ENCODE measurements at places on chromosomes 5 and 9. TPM values are rescaled to one million over a fixed set of nuclear protein-coding genes. Genes with fewer than 3 reads are reported as not detected.

DNA sequence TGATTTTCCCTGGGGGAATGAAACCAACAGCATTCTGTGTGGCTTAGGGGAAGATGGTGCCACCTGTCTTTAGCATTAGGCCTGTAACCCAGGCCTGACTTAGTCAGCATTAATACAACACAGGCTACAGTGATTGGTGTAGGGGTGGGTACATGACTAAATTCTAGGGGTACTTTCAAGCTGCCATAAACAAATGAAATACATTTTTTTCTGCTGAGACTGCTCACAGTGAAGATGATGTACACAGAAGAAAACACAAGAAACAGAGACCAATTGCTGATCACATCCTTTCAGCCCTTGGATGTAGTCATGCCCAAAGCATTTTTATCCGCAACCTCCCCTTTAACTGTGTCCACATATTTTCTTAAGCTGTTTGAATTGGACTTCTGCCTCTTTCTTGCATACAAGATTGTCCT lies 527.2 kb downstream of the KCTD16 start:
- DNase-seq: no peak

DNA sequence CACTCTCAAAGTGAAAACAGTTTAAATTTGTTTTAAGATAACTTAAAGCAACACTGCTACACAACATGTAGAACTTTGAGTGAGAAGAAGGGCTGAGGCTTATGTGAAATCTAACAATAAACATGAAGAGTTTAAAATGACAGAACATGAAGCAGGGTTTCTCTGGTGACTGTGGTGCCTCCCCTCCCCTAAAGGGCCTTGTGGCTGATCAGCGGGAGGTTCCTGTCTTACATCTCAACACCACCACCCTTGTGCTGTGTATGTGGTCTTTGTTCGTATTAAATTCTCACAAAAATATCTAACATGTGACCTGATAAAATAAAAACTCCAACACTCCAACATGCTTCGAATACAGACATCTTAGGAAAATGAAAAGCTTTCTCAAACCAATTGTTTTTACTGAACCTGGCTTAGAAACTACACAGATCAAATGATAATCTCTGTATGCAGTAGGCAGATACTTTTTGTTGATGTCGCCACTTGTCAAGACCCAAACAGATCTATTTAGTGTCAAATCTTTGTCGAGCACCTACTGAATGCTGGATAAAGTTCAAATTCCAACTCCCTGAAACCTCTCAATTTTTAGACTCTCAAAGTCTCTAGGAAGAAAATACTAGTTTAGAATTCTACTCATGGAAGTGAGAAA lies 9.9 kb upstream of the IQGAP2 start:
- DNase-seq: no peak

- DNase-seq: no peak
Observed at GRCh38 chr9:133429641-133430161, 7.5 kb downstream of the ADAMTS13 start.

ENTPD2 gene
- total RNA-seq: not detected

SPATA31A3 gene
- total RNA-seq: not detected

SIT1 gene
- total RNA-seq: 3.5 TPM
